HTR-8/SVneo (cell line): ENCODE measurements at places on chromosomes 2 and 18.

DNA sequence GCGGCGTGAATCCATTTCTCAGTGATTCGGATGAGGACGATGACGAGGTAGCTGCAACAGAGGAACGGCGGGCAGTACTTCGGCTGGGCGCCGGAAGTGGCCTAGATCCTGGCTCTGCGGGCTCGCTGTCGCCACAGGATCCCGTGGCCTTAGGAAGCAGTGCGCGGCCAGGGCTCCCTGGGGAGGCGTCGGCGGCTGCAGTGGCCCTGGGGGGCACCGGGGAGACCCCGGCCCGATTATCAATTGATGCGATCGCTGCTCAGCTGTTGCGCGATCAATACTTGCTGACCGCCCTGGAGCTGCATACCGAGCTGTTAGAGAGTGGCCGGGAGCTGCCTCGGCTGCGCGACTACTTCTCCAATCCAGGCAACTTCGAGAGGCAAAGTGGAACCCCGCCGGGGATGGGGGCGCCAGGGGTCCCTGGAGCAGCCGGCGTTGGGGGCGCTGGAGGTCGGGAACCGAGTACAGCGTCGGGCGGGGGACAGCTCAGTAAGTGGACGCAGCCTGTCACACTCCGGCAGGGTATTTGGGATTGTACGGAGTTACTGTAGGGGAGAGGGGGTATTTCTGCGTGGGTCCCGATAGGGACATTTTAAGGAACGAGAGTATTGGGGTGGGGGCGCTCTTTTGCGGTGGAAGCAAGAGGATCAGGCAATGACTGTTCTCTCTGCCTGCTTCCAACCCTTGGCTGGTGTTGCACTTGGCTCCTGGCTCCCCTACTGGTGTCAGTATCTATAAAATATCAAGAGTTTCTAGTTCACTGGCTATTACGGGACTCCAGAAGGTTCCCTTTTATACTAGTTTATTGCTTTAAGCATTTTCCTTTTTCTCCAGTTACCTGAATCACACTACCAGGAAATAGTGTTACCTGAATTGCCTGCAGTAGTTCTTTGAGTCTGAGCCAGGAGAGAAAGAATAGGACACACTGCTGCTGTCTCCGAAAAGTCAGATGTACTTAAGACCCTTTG is 772 bp downstream of the RELCH start:
- DNase-seq, result no peak

GRCh38 chr2:174510583-174511189 is 23.9 kb upstream of the GPR155 start:
- DNase-seq, result no peak

DNA sequence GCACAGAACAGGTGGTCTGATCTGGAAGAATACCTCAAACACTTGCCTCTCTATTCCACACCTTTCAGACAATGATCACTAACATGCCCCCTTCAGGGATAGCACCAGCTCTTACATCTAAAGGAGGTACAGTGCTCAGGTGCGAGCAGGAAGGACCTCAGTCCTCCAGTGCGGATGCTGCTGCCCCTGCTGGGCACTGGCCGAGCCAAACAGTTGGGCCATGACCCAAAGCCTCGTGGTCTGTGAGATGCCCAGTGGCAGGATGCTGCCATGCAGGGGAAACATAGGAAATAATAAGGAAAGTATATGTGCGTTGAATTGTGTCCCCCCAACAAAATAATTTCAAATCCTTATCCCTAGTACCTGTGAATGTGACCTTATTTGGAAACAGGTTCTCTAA is 243.7 kb downstream of the NDUFA10 start:
- no peak for DNase-seq

GRCh38 chr2:172894689-172895387 is 159.2 kb downstream of the RAPGEF4 start:
- DNase-seq, result no peak

- no peak for DNase-seq
These were observed 2.9 kb upstream of the SERPINB4 start for GRCh38 chr18:63646936-63647335.

GRCh38 chr2:8790739-8791162 is 46.7 kb downstream of the KIDINS220 start:
- DNase-seq, result no peak

- no peak for DNase-seq
These were observed 199.8 kb upstream of the HDAC4 start for GRCh38 chr2:239600650-239601049.

GRCh38 chr2:35933031-35933430 is 422.5 kb upstream of the CRIM1 start:
- DNase-seq, result no peak

- DNase-seq, result no peak
These were observed 439.3 kb upstream of the TRIB2 start for GRCh38 chr2:12277241-12278034.

- peak; percentile 87 for DNase-seq
These were observed 41.7 kb upstream of the SLC3A1 start for GRCh38 chr2:44233450-44234128.

DNA sequence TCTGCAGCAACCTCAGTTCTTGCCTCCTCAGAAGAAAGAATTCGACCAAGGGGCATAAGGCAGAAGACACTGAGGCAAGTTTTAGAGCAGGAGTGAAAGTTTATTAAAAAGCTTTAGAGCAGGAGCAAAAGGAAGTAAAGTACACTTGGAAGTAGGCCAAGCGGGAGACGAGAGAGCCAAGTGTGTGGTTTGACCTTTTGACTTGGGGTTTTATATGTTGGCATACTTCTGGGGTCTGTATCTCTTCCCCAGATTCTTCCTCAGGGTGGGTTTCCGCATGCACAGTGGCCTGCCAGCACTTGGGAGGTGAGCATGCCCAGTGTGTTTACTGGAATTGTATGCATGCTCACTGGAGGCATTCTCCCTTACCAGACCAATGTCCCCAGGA is 59.3 kb upstream of the ANKRD44 start:
- DNase-seq, result no peak

- DNase-seq, result no peak
These were observed 24.8 kb upstream of the HNRNPA3 start for GRCh38 chr2:177187631-177188312.

- peak; percentile 84 for DNase-seq
These were observed 16.7 kb upstream of the ADI1 start for GRCh38 chr2:3535794-3536681.

- DNase-seq, result no peak
These were observed 128.3 kb downstream of the ACOXL start for GRCh38 chr2:110860630-110861029.

DNA sequence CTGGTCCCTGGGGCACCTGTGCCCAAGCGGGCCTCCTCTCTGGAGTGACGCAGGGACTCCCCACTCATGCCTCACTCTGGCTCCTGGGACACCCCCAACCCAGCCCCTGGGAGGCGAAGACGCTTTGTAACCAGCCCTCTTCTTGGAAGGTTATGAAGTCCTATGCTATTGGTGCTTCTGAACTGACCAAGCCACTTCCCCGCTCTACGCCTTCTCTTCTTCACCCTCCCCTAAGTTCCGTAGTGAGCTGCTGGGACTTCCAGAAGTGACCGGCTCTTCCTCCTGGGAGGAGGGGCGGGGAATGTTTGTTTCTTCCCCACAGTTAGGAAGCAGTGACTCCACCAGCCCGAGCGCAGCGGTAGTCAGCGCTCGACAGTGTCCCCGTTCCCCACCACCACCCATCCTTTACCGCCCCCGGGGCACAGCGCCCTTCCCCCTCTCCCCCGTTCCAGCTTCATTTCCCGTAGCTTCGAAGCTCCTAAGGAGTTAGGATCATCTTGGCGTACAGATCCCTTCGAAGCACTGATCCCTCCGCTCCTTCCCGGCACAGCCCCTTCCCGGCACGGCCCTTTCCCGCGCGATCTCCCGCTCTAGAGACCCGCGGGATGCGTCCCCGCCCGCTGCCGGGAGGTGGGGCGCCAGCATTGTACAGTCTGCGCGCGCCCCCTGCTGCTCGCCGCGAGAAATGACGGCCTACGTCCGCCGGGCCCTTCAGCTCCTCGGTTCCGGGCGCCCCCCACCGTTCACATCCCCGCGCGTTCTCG is 25.3 kb upstream of the NOTO start:
- DNase-seq, result peak; percentile 94

DNA sequence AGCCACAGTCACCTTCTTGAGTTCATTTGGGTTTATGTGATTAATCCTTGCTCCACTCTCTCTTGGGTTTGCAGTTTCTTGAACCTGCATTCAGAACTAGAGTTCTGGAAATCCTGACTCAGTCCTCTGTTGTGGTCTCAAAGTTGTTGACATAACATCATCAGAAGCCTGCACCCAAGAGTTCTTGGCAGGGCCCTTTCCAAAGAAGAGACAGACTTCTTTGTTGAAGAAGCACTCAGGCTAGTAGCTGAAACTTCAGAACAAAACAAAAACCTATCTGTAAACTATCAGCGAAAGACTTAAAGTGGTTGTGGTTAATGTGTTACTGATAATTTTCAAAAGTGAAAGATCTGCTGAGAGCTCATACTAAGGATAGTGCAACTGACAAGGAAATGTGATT is 120.8 kb downstream of the FAM168B start:
- no peak for DNase-seq

DNA sequence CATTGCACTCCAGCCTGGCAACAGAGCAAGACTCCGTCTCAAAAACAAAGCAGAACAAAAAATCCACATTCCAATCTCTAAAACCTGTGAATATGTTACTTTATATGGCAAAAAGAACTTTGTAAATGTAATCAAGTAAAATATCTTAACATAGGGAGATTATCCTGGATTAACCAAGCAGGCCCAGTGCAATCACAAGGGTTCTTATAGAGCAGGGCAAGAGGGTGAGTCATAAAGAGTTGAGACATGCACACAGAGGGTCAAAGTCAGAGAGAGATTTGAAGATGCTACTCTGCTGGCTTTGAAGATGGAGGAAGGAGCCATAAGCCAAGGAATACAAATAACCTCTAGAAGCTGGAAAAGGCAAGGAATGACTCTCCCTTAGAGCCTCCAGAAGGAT is 60.9 kb upstream of the SLC9A2 start:
- DNase-seq, result no peak
